Umbilical cord (tissue), 2 donors: ENCODE measurements at places on chromosomes 12 and 14. TPM values are rescaled to one million over a fixed set of nuclear protein-coding genes. Genes with fewer than 3 reads are reported as not detected.
A peak's percentile ranks its signal among the peaks of the same experiment; 100 is the strongest.

Gene C12orf50
- 9.1 TPM for total RNA-seq

Gene SLC4A8
- 2.6 TPM for total RNA-seq

DNA sequence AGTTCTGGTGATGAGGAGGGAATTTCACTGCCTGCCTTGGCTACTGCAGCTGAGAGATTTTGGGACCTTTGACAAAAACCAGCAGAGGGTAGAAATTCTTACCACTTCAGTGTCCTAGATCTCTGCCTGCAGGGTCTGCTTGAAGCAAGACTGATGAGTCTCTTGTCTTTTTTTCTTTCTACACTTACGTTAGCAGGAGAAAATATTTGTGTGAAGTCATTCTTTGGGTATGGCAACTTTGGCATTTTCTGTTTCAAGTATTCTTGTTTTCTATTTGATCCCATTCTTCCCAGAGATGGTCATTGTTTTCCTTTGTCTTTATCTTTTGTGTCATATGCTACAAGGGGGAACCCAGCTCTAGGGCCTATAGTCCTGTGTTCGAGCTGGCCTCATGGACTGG, 65.6 kb upstream of the FERMT2 start:
- no peak for DNase-seq

- DNase-seq, result no peak
Observed at GRCh38 chr14:106787626-106788025, 1261.2 kb downstream of the TMEM121 start.

- no peak for DNase-seq
Observed at GRCh38 chr14:94026889-94027469, 839 bp downstream of the OTUB2 start.

- no peak for DNase-seq
Observed at GRCh38 chr14:85058150-85058549, 471.8 kb upstream of the FLRT2 start.

DNA sequence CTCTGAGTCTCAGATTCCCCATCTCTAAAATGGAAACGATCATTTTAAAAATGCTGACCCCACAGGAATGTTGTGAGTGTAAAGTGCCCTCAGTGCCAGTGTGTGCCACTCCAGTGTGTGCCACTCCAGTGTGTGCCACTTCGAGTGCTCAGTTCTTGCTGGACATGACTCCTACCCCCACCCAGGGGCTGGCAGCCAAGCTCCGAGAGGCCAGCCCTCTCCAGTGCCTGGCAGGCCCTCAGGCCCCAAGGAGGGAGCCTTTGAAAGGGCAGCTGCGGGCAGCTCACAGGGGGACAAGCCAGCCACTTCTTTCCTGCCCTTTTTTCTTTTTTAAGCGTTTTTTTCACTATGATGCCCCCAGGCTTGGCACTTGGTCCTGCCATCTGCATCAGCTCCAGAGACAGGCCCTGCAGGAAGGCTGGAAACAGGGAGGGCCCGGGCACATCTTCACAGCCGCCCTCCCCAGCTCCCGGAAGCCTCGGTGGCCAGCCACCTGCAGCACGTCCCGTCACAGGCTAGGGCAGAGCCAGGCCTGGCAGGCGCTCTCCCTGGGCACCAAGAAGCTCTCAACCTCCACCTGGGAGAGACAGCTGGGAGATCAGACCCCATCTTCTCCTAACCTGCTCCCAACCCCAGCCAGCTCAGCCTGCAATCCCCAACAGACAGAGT, 29.8 kb downstream of the NCOR2 start:
- no peak for DNase-seq

GRCh38 chr14:103317251-103317650, 16.8 kb upstream of the EIF5 start:
- no peak for DNase-seq

GRCh38 chr12:5984873-5985272, 39.8 kb upstream of the ANO2 start:
- DNase-seq, result no peak

- DNase-seq, result no peak
Observed at GRCh38 chr12:15534322-15534721, 212.0 kb downstream of the PTPRO start.

Gene HPD
- not detected for total RNA-seq

Gene MMP17
- not detected for total RNA-seq

DNA sequence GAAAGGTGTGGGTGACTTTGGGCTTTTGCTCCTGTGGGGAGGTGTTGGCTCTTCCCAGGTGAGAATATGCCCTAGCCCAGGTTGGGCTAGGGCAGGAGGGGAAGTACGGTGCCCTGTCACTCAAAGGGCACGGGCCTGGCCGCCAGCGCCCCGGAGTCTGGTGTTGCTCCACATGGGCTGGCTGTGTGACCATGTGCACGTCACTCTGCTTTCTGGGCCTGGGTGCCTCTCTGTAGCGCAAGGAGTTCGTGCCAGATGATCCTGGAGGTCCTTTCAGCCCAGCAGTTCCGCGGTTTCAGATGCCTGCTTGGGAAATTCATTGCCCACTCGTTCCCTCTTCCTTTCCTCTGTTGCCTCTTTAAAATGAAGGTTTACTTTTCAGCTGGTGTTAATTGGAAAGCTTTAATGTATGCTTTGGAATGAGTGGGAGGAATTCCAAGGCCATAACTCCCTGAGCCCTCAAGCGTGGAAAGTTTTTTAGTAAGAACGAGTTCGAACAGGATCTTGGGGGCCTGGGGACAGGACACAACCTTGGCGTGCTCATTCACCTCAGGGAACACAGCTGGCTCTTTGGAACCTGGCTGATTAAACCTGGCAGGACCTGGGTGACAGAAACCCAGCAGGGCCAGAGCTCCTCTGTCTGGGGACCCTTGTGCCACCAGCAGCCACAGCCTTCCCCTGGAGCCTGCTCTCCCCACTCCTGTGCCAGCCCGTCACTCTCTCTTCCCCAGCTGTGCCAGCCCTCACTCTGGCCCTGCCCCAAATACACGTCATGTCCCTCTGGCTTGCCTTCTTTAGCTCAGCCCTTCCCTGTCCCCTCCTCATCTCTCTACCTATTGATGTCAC, 42.8 kb downstream of the TSPAN9 start:
- peak; percentile 34 for DNase-seq

Gene CNTN1
- total RNA-seq, result 88.6 TPM

Gene MMP14
- total RNA-seq, result 103 TPM

GRCh38 chr12:106527356-106527755, 55.4 kb upstream of the RFX4 start:
- DNase-seq, result no peak

DNA sequence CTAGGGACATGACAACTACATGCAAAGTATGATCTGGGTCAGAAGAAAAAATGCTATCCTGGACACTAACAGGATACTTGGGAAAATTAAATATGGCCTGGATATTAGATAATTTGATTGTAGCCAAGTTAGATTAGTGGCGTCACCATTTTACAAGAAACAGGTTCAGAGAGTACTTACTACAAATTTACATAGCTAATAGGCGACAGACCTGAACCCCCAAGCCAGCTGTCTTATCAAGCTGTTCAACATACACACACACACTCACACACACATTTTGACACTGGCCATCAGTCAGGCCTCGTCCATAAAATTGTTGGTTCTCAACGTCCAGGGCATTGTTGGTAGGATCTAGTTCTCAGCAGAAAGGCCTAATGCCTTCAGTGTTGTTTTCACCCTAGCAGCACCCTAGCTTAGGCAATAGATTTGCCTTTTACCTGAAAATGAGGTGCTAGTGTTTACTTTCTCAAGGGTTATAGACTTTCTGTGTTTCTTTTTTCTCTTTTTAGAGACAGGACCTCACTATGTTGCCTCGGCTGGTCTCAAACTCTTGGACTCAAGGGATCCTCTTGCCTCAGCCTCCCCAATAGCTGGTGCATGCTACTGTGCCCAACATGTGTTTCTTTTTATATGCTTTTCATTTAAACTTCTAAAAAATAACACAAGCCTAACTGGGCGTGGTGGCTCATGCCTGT, 3.3 kb upstream of the C14orf93 start:
- no peak for DNase-seq

Gene HNF1A
- 2.2 TPM for total RNA-seq

- no peak for DNase-seq
Observed at GRCh38 chr14:67313153-67313552, 46.5 kb downstream of the ATP6V1D start.

- DNase-seq, result no peak
Observed at GRCh38 chr12:122086641-122087285, 8.2 kb downstream of the MLXIP start.

DNA sequence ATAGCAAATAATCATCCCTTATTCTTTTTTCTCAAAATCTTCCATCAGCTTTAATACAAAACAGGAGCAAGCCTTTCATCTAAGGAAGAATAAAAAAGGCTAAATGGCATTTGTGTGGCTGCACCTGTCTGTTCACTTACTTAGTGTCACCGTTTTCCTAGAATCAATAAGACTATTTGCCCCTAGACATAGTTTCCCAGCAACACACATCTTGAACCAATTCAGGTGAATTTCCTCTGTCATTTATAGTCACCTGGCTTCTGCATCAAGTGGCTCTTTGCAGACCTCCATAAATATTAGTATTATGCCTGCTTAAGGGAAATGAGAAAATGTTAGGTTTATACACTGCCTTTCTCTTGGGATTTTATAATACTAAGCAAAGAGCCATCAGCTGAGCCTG, 17.4 kb upstream of the GCH1 start:
- no peak for DNase-seq
